ENCODE measurements at places on chromosomes 6 and 20.

DNA sequence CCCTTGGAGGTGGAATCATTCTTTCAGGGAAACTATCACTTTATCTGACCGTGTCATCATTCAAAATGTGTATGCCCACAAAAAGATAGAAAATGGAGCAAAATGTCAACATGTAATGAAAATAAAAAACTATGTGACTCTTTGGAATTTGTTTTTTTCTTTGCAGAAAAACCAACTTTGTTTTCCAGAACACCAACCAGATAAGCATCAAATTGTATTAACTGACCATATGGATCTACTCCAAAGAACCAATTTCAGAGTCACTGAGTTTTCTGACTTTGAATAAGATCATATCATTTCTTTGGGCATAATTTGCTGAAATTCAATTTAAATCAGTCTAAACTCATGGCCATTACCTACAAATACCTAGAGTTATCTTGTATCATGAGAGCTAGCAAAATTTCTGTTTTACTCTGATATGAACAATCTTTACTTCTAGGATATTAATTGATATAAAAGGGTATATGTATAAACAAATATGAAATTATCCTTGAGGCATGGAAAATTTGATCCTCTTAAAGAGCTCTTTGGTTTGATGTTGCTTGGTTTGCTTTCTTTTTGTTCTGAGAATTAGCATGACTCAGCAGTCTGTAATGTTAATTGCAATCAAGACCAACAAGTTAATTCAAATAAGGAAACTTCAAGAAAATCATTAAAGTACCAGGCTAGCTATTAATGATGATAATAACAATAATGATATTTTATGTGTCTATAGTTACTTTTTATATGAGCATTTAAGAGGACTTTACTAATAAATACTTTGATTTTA lies 444.4 kb upstream of the MARCKS start:
- DNase-seq = no peak

GRCh38 chr6:118776607-118777549 lies 117.1 kb upstream of the ASF1A start:
- DNase-seq = peak; percentile 48

GRCh38 chr6:103870970-103871369 lies 988.7 kb downstream of the HACE1 start:
- no peak for DNase-seq

DNA sequence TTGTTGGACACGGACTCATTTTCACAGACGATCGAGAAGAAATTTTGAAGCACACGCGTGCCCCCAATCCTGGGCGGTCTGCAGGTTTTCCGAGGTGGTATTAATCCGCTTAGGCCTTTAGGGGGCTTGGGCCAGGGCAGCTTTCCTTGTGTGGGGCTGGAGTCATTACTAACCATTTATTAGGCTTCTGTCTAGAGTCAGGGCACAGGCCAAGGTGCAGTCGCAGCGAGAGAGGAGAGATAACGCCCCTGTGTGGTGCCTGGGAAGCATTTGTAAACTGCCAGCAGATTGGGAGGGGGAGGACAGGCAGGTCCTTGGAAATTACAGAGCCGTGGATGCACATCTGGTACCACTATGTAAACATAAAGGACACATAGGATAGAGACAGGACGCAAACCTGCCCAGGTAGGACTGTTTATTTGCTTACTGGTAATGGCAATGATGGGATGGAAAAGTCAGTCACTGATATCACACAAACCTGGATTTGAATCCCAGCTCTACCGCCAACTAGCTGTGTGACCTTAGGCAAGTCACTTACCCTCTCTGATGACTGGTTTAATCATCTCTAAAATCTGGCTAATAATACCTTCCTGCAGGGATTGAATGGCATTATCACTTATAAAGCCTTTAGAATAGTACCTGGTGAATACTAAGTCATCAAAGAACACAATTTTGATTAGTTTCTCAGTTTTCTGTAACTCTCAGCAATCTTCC lies 76.4 kb downstream of the TMEM242 start:
- no peak for DNase-seq

- no peak for DNase-seq
These were observed 140.4 kb downstream of the IMPG1 start for GRCh38 chr6:75932067-75932466.

GRCh38 chr6:77707603-77708002 lies 54.8 kb downstream of the MEI4 start:
- no peak for DNase-seq

DNA sequence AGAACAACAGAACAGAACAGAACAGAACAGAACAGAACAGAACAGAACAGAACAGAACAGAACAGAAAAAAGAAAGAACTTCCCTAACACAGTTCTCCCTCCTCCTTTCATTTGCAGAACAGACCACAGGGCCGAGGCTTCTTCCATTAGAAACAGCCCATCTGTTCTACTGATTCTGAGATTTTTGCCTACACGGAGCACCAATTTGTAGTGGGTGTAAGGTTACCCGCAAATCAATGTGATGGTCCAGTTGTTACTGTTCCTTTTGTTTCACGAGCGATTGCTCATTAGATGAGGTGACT lies 734 bp upstream of the OGFRL1 start:
- no peak for DNase-seq

GRCh38 chr20:23197836-23198235 lies 111.7 kb upstream of the CD93 start:
- no peak for DNase-seq

- DNase-seq = no peak
These were observed 22.9 kb upstream of the HLA-B start for GRCh38 chr6:31379850-31380249.

GRCh38 chr6:118252474-118252873 lies 295.6 kb upstream of the PLN start:
- DNase-seq = no peak

DNA sequence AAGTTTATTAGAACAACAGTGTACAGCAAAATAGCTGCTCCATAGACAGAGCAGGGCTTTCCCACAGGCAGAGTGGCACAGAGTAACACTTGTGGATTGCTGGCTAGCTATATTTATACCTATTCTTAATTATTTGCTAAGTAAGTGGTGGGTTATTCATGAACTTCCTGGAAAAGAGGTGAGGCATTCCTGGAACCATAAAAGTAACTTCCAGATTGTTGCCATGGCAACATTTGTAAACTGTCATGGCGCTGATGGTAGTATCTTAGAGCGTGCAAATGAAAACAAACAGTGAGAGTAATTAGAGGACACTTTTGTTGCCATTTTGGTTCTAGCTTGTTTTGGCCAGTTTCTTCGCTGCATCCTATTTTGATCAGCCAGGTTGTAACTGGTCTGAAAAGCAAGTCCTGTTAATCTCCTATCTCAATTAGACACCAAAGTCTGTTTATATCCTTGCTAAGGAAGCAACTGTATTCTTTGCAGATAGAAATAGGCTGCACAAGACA lies 23.9 kb downstream of the DEFB114 start:
- no peak for DNase-seq

DNA sequence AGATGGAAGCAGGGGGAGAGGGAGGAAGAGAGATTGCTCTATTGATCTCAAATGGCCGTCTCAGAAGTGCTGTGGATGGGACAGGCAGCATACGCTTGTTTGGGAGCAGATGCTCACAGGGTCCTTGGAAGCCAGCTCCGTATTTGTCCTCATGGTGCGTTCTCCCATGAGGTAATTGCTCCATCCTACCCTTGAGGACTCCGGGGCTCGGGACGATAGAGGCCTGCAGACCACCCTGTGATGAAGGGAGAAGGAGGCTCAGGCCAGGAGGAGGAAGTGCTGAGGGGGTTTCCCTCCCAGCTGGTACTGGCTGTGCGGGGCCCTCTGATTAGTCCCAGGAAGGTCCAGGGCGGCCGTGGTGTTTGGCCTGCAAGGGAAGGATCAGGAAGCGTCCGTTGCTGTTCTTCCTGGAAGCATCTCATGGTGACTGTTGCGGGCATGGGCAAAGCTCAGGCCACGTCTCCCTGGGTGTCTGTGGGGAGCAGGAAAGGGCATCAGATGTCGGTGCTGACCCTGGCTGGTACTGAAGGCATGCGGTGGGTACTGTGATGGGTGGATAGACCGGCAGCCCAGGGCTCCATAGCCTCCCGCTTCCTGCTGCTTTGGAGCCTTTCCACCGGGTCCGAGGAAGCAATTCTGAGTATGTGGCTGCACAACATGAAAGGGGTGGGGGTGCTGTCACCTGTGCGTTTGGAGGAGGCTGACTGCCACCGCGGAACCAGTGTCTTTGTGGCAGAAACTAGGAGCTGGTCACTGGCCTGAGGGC lies 158.3 kb downstream of the SYCP2 start:
- no peak for DNase-seq

GRCh38 chr6:137736048-137736818 lies 130.8 kb upstream of the TNFAIP3 start:
- no peak for DNase-seq
